NCI-H1930 (cell line): ENCODE measurements at places on chromosomes 2 and 18.

DNA sequence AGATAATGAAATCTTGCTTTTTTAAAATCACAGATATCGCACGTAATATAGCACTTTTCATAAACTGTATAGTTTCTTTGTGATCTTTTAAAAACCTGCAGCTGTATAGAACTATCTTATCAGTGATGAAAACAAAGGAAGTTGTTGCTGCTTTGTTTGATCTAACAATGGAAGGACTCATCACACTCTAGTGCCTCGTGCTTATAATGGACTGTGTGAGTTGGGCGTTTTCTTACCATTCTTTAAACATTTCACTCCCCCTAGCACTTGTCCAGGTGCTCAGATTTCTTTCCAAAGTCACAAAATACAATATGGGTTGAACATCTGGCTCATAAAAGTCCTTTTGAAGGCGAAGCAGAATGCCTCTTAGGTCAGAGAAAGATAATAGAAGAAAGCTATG is 94.8 kb upstream of the SPATS2L start:
- DNase-seq: no peak

- DNase-seq: no peak
Observed at GRCh38 chr2:105410554-105410953, 11.7 kb upstream of the FHL2 start.

GRCh38 chr2:168596881-168597655 is 141.0 kb downstream of the CERS6 start:
- DNase-seq: no peak

GRCh38 chr2:221999717-222000116 is 299.1 kb downstream of the PAX3 start:
- no peak for DNase-seq

GRCh38 chr2:37906131-37906530 is 19.0 kb upstream of the RMDN2 start:
- no peak for DNase-seq

DNA sequence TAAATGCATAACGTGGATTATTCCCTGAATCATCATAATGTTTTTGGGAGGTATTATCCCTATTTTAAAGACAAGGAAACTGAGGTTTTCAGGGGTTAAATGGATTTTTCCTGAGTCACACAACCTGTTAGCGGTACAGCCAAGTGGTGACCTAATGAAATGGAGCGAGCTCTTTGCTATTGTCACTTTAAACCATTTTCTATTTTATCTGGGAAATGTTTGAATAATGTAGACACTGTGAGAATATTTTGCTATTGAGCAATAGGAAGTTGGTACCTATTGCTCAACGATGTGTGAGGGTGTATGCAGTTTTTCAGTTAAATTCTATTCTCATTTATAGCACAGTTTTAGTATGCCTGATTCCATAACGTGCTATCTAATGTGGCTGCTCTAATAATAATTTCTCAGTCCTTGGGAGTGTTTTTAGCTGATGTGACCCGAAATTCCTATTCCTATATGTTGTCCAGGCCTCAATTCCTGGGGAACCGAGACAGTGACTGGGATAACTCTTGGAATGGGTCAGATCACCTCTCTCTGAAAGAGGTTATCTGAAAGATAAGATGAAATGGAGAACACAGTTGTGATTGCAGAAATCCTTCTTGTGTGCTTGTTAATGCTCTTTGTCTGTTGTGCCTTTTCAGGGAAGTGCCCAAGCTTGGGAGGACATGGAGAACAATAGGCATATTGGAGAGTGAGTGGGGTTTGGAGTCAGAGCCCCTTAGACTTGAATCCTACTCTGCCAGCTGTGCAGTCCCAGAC is 38.4 kb downstream of the ABCB11 start:
- no peak for DNase-seq

DNA sequence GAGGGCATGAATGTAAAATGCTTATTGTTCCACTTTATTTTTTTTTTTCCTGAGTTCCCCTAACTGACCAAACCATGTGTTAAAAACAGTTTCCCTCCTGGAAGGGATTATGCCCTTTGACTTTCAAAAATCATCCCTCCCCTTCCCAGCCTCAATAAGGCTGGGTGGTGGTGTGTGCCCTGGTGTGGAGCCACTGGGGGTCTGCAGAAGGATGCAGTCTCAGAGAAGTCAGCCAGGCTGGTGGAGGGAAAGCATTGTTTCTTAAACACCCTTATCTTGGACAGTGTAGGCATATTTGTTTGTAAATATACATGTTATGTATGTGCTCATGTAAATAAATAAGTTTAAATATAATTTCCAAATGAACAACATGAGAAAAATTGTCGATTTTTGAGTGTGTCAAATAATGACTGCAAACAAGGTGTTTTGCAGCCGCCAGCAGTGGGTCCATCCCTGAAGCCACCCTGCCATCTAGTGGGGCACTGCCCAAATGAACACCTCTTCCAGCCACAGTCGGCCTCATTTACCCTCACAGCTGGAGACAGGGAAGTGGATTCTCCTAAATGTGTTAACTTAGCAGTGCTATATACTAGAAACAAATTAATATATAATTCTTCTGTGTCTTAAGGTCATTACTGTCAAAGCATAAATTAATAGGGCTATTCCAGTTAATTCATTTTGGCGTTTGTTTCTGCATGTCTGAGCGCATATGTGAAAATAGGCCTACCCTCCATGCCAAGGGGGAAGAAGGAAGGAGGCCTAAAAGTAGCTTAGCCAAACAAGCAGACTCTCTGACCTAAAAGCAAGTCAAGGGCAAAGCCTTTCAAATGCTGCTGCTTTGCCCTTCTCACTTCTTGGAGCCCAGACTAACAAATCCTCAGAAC is 209.6 kb upstream of the PIK3C3 start:
- peak; percentile 58 for DNase-seq
